ENCODE measurements at places on chromosomes 5 and 9. TPM values are rescaled to one million over a fixed set of nuclear protein-coding genes. Genes with fewer than 3 reads are reported as not detected.

DNA sequence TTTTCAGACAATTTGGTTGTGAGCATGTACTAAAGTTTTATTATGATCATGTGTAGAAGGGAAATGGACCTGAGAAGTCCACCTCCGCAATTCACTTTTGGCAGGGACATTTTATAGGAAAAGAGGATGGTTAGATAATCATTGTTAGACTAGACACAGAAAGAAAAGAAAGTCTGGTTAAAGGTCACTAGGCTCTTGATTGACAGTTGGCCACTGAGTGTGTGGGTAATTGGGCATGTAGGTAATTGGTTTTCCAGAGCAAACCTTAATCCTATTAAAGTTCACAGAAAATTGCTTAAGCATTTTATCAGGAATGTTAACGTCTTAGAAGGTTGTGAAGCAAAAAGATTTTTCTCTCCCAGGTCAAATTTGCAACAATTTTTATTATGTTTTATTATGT, 158.5 kb upstream of the CLINT1 start:
- no peak for DNase-seq

DNA sequence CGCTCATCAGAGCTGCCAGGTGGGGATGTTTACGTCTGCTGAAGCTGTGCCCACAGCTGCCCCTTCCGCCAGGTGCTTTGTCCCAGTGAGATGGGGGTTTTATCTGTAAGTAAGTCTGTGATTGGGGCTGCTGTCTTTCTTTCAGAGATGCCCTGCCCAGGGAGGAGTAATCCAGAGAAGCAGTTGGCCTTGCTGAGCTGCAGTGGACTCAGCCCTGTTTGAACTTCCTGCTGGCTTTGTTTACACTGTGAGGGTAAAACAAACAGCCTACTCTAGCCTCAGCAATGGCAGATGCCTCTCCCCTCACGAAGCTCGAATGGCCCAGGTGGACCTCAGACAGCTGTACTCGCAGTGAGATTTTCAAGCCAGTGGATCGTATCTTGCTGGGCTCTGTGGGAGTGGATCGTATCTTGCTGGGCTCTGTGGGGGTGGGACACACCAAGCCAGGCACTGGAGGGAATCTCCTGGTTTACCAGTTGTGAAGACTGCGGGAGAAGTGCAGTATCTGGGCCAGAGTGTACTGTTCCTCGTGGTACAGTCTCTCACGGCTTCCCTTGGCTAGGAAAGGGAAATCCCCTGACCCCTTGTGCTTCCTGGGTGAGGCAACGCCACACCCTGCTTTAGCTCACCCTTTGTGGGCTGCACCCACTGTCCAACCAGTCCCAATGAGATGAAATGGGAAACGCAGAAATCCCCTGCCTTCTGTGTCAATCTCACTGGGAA, 530.1 kb upstream of the DMAC1 start:
- no peak for DNase-seq

DNA sequence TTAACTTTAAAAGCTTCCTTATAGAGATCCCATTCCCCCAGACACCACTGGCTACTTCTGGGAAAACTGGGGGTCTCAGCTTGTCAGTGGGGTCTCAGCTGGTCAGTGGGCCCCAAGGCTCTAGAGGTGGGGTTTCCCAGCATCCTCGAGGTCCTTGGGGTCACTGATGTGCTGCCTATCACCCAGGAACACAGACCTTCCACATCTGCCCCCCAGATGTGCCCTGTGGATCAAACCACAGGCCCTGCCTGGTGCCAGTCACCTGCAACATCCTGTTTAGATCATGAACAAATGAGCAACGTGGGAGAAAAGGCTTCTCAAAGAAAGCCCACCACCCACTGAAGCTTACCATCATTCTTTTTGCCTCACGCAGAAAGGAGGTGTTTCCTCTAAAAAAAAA, 165.6 kb upstream of the FSTL4 start:
- no peak for DNase-seq

The TXNDC8 gene
- not detected for total RNA-seq

DNA sequence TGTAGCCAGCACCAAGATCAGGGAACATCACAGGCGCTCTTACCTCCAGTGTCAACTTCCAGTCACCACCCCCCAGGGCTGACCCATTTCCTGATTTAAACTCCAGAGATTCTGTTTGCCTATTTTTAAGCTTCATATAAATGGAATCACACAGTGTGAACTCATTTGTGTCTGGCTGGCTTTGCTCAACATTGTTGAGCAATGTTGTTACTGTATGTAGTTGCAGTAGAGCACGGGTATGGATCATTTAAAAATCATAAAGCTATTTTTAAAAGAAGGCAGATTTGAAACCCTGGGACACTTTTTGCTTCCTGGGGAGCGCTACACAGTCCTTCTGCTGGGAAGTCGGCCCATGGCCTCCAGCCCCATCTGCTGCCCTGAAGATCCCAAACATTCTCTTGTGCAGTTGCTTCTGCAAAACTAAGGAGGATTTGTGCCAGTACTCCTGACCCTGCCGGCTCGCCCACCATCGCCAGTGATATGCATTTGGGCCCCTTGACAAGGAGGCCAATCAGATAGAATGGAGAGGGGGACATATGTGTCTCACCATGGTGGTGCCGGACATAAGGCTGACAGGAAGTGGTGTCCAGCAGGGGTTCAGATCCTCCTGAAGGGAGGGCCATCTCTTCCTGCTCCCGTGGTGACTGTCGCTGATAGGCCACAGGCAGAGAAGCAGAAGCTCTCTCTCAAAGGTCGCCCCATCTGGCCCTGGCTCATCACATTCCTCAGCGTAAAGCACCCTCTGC, 13.3 kb downstream of the DCANP1 start:
- no peak for DNase-seq

DNA sequence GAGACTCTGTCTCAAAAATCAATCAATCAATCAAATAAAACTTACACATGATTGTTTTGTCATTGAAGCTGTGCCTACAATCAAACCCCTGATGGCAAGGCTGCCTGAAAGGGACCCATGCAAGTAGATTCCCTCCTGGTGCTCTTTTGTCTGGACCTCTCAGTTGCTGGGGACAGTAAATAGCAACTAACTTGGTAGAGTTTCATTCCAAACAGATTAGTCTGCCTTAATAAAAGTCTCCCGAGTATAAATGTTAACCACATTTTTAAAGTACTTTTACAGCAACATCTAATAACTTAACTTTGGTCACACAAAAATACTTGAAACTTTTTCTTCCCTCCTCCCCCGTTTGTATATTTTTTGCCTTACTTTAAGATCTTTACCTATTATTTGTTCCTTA, 105.5 kb downstream of the FEM1C start:
- no peak for DNase-seq

The COL23A1 gene
- total RNA-seq = 10.7 TPM

The SEMA4D gene
- 35.8 TPM for total RNA-seq

The PDZD2 gene
- total RNA-seq = 105 TPM

All from sciatic nerve (tissue), 2 donors.